Activated T-helper 2 cell treated with anti-CD3 and anti-CD28 coated beads, Interferon-gamma antibody, Interleukin-2, Interleukin-4, amounts not matched to agents 10 μg/mL and 5 μg/mL and 100 μg/mL, durations not matched to agents 14 hours and 24 hours and 36 hours (primary cell): ENCODE measurements at places on chromosomes 7 and 10.

- no peak for DNase-seq
Observed at GRCh38 chr10:132627666-132628531, 90.3 kb downstream of the INPP5A start.

GRCh38 chr10:61832866-61833481 is 68.5 kb upstream of the ARID5B start:
- no peak for DNase-seq

GRCh38 chr10:100043796-100044195 is 34.0 kb upstream of the DNMBP start:
- DNase-seq, result no peak

DNA sequence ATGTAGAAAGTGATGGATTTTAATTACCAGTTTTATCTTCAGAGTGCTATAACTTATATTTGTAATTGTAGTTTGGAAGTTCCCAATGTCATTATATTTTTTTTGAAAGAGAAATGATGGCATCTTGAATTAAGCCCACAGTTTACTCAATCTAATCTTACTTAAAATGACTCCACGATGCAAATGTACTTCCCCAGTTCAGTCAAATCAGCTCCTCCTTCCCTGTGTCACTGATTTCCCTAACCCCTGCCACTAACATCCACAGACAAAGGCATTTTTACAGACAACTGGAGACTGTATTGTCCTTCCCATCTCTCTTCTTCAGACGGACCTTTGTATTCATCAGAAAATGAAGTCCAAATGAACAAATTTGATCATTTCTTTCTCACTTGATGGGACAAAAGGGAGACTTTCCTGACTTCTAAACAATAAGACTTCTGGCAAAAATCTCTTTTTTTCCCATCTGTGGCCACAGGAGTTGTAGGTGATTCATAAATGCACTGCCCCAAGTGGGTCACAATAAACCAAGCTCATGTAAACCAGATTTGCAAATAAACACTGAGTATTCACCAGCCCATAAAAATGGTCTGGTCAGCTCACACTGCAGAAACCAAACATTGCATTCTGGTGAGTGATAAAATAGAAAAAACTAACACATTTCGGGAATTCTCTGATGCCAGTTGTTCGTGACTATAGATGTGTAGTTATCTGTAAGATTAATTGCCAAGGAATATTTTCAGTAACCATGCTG is 162.9 kb downstream of the FANK1 start:
- no peak for DNase-seq

GRCh38 chr10:92965314-92965713 is 95.3 kb upstream of the CYP26C1 start:
- DNase-seq, result no peak

GRCh38 chr7:74573512-74573911 is 84.0 kb upstream of the GTF2I start:
- DNase-seq, result no peak

- DNase-seq, result no peak
Observed at GRCh38 chr10:123512901-123513775, 153.0 kb upstream of the GPR26 start.

DNA sequence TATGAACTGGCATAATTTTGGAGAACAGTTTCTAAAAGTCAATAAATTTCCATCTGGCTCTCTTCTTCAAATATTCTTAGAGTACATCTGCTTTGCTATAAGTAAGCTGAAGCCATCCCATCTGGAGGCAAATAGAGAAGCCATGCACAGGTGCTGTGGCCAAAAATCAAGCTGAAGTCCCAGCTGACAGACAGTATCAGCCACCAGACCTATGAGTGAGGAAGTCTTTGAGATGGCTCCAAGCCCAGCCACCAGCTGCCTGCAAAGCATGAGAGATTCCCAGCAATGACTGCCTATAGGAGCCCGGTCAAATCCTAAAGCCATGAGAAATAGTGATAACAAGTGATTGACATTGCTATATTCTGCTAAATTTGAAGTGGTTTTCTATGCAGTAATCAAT is 21.7 kb upstream of the PRSS58 start:
- DNase-seq, result no peak

- DNase-seq, result no peak
Observed at GRCh38 chr10:85402541-85402940, 964.1 kb downstream of the GRID1 start.

DNA sequence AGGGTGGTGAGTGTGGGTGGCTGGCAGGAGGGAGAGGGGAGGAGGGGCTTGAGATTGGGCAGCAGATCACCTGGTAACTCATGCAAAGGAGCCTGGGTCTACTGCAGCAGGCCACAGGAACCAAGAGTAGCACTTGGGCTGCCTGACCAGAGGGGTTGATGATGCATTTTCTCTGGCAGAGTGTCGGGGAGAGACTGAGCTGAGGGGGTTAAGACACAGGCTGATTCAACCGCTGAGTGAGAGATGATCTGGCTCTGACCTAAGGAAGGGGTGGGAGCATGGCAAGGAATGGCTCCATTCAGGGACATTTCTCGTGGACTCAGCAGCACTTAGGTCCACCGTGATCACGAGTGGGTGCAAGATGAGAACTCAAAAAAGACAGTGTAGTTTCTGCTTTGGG is 115.5 kb upstream of the STK17A start:
- DNase-seq, result no peak

DNA sequence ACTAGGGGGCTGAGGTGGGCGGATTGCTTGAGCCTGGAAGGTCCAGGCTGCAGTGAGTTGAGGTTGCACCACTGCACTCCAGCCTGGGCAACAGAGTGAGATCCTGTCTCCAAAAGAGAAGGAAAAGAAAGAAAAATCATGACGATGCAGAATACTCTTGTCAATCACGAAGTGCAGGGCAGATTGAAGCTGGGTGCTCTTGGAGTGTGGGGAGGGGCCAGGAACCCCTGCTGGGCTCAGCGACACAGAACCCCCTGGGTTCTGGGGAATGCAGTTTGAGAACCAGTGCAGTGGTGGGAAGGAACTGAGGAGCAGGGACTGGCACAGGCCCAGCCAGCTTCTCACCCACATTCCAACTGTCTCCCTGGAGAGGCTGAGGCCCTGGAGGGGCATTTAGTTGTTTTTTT is 10.8 kb upstream of the INTS1 start:
- no peak for DNase-seq

- no peak for DNase-seq
Observed at GRCh38 chr7:117888627-117889026, 15.4 kb upstream of the CTTNBP2 start.

GRCh38 chr7:79149831-79150230 is 303.6 kb downstream of the MAGI2 start:
- DNase-seq, result no peak
